ENCODE measurements at places on chromosomes 2 and 18.
A peak's percentile ranks its signal among the peaks of the same experiment; 100 is the strongest.

- DNase-seq, result no peak
Observed at GRCh38 chr18:11336241-11336640, 186.9 kb upstream of the PIEZO2 start.

DNA sequence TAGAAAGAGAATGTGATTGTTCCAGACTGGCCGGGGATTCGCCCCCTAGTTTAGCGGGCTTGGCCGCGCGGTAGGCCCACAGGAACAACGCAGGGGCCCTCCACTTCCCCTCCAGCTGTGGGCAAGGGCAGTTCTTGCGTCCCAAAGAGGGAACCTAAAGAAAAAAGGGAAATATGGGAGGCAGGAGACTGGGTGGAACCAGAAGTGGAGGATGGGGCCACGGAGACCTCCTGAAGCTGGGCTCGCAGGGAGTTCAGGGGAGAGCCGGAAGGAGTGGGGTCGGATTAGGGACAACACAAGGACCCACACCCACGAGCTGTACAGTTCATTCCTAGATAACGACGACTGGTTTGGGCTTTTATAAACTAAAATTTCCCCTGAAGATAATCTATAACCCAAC lies 18.2 kb downstream of the GNLY start:
- no peak for DNase-seq

- peak; percentile 76 for DNase-seq
Observed at GRCh38 chr18:54416436-54416835, 58.7 kb downstream of the C18orf54 start.

- no peak for DNase-seq
Observed at GRCh38 chr2:19137433-19137832, 221.0 kb downstream of the OSR1 start.

GRCh38 chr2:36214691-36215090 lies 140.9 kb upstream of the CRIM1 start:
- no peak for DNase-seq

- DNase-seq, result no peak
Observed at GRCh38 chr2:109468893-109469292, 144.9 kb downstream of the SEPTIN10 start.

DNA sequence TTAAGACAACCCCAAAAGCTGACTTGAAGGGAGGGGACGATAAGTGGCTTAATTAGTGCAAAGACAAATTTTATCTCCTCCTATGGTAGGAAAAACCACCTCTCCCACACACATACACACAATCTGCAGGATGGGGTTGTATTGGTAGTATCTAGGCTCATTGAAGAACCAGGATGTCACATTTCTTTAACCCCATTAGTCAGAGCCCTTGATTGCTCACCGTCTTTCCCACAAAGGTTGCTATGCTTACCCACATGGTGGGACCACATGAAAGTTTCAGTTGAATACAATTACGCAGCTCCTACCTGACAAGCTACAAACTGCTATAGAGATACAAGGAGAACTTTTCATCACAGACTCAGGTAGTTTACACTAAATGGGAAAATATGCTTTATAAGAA lies 765.0 kb upstream of the CELF4 start:
- DNase-seq, result no peak

- peak; percentile 50 for DNase-seq
Observed at GRCh38 chr2:174699993-174700766, 64.1 kb downstream of the CHRNA1 start.

GRCh38 chr2:86249579-86250391 lies 50.5 kb downstream of the MRPL35 start:
- DNase-seq, result peak; percentile 68

DNA sequence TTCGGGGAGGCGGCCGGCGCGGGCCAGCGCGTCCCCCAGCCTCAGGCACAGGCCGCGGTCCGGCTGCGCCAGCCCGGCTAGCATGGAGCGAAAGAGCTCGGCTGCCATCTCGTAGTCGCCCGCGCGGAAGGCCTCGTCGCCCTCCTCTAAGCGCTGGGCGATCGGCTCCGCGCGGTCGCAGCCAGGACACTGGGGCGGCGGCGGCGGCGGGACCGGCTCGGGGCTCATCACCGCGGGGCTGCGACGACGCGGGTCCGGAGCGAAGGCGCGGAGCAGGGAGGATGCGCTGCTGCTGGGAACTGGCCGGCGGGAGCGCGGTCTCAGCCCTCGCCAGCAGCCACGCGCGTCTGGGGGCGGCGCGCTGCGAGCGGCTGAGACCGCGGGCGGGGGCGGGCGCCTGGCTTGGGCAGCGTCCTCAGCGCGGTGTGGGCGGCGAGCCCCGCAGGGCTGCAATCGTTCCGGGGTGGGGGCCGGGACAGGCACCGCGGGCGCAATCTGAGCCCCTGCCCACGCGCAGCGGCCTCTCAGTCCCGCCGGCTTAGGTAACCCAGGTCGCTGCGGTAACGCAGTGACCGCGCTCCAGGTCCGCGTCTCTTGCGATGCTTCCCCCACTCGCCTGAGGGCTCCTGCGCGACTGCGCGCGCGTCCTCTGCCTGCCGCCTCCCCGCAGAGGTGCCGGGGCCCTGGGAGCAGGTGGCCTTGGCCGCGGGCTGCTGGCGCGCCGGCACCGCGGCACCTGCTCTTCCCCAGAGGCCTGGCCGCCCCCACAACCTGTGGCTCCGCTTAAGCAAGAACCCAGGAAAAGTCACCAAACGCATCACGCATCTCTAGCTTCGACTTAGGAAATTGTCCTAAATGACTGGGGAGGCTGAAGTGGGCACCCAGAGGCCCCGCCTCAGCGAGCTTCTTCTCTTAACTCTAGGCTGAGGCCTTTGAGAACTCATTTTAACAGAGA lies at the start of gene LONRF2:
Gene LONRF2, minus strand, starts transcription at position 636 of the 955 bp plus-strand sequence. Its CDS starts 408 bp downstream, at position 228.
- DNase-seq, result peak; percentile 1

- DNase-seq, result peak; percentile 22
Observed at GRCh38 chr2:199814817-199815211, 36.2 kb downstream of the FTCDNL1 start.

DNA sequence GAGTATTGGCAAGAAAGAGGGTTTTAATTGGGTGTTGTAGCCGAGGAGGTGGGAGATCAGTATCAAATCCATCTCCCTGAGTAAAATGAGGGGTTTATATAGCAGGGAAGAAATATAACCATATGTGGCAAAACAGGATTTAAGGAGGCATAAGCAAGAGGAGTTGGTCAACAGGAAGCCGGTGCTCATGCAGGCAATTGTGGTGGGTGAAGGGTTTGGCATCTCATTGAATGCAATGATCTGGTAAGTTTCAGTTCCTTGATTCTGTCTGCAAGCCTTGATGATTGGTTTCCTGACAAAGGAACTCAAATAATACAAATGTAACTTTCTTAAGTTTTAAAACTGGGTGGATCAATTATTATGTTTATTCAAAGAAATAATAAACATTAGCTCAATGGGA lies 564.4 kb upstream of the LINC00305 start:
- DNase-seq, result no peak

DNA sequence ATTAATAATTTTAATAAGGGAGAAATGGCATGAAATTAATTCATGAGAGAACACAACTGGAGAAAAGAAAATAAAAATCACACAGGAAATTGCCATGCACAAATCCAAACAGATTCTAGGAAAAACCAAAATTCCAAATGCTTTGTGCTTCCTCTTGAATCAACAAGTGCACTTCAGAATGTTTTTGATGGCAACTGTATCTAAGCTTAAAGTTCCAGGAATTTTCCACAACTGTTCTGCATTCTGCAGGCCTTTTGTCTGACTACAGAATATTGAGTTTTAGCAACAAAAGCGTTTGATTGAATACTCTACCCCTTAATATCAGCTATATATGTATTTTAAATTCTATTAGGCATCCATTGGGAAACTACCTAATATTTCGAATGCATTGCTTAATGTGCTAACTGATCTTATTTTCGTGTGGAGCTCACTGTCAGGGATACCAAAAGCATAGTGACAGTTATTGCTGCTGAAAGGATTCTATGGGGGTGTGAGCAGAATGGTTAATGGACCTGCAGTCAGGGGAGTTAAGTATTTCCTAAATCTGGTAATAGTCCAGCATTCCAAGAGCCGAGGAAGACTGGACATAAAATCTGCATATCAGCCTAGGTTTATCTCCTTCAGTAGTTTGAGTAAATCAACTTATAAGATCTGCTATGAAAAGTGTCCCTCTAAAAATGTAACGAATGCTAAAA lies 482.7 kb upstream of the POU3F3 start:
- DNase-seq, result no peak

DNA sequence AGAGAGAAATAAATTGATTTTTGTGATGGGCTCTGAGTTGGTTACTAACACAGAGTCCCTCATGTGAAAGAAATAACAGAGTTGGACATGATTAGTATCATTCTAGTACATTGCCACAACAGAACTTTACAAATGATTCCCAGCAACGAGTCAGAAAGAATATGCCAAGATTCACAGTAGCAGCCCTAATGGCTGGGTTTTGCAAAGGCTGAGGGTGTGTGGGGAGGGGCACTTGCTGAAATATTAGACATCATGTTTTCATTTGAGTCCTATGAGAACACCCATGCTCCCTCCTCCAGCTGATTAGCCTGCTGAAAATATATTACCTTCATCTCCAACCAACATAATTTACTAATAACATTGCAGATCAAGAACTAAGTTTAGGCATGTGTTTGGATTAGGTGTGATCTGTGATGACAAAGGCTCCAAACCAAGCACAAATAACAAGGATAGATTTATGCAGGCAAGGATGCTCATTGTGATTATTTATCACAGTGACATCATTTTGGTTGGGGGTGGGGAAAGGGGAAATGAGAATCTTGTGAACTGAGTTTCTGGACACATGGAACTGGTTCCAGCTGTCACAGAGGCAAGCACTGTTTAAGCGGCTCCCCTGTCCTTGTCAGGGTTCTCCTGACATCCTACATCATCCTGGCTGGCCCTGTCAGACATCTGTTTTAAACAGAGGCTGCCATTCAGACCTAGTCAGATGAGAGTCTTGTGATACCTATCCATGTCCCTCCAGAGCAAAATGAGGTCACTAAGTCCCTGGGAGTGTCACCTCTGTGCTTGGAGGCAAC lies 205.8 kb upstream of the NCKAP5 start:
- DNase-seq, result no peak

GRCh38 chr18:62524440-62525200 lies 1.8 kb downstream of the ZCCHC2 start:
- peak; percentile 37 for DNase-seq

GRCh38 chr18:46346213-46346612 lies 242.0 kb downstream of the HAUS1 start:
- DNase-seq, result no peak

- peak; percentile 49 for DNase-seq
Observed at GRCh38 chr2:164430166-164430783, 191.0 kb downstream of the GRB14 start.

DNA sequence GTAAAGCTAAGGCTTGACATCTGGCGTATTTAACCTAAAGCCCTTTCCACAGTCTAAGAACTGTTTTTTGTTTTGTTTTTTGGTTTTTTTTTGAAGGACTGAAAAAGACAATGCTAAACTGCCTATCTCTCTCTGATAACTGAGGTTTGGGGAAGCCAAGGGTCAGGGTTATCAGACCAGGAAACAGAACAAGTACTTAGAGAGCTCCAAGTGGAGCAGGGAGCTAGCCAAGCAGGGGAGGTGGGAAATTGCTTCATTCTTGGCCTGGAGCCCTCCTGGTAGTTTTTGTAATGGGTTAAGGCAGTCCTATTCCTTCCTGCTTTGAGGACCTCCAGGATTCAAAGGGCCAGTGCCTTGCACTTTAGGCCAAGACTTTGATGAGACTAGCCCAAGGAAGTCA lies 154.3 kb upstream of the LTBP1 start:
- DNase-seq, result no peak

DNA sequence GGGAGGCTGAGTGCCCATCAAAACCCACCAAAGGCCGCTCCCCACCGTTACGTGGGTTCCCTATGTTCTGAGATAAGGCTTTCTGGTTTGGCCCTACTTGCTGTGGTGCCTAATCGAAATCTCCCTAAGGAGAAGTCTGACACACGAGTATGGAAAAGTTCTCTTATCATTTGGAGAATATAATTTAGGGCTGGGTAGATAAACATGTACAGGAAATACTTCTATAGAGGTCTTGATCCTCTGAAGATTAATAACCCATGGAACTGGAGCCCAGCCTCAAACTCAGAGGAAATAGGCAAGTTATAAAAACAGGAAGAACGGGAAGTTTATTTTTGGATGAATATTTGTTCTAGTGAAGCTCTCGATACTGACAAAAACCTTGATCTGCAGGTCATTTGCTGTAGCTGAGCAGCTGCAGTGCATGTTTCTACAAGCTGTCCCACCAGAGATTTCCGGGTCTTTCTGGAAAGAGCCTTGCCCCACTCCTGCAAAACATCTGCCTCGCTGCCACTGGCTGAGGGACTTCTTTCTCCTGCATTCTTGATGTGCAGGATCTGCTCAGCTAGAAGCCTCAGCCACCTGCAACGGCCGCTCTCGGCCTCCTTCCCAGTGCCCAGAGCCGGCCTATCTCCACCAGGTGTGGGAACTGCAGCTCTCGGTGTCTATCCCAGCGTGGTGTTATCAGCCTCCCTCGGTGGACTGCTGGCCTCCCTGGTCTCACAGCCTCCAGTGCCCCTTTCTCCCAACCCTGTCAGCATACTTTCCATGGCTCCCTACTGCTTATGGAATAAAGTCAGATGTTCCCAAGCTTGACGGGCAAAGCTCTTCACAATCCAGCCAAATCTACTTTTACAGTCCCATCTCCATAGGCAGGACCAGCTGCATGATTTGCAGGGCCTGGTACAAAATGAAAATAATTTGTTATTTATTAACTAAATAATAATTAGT lies 48.6 kb downstream of the SPRED2 start:
- DNase-seq, result peak; percentile 36

DNA sequence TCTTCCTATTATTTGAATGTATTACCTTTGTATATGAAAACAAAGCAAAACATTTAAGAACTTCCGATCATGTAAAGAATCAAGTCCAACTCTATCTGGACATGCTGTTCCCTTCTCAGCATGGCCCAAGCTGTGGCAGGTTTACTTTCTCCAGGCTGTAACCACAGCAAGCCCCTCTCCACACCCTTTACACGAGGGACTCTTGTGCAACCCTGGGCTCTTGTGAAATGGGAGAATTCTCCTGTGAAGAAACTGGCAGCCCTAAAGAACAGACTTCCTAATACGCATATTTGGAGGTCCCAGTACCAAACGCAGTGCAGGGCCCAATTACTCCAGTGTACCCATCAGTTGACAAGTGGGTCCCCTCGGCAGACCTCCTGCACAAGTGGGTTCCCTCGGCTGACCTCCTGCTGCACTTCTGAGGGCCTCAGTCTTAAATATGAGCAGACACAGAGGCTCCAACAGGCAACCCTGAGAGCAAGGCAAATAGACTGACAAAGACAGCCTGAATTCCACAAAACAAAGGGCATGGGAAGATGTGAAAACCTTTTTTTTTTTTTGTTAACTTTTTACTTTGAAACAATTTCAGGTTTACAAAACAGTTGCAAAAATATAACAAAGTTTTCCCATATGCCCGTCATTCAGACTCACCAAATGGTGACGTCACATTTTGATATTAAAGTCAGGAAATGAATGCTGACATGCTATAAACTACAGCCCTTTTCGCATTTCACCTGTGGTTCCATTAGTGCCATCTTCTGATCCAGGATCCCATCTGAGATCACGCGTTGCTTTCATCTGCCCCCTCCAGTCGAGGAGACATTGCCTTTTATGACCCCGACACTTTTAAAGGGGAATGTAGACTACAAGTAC lies 78.2 kb downstream of the FBXO15 start:
- DNase-seq, result no peak

Data from fibroblast of skin of right biceps (primary cell).